Activated CD4-positive, alpha-beta T cell treated with anti-CD3 and anti-CD28 coated beads for 1 hour (primary cell): ENCODE measurements at places on chromosomes 6 and 20.

DNA sequence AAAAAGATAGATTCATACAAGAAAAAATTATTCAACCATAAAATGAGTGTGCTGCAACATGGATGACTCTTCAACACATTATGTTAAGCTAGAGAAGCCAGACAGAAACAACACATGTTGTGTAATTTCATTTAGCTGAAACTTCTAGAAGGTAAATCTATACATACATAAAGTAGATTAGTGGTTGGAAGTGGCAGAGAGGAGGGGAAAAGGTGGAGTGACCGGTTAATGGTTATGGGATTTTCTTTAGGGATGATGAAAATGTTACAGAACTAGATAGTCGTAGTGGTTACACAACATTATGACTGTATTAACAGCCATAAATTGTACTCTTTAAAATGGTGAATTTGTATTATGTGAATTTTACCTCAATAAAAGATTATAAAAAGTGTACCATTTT is 304.1 kb upstream of the SLC35B3 start:
- DNase-seq = no peak

GRCh38 chr20:24657878-24658620 is 188.6 kb downstream of the SYNDIG1 start:
- DNase-seq = no peak

DNA sequence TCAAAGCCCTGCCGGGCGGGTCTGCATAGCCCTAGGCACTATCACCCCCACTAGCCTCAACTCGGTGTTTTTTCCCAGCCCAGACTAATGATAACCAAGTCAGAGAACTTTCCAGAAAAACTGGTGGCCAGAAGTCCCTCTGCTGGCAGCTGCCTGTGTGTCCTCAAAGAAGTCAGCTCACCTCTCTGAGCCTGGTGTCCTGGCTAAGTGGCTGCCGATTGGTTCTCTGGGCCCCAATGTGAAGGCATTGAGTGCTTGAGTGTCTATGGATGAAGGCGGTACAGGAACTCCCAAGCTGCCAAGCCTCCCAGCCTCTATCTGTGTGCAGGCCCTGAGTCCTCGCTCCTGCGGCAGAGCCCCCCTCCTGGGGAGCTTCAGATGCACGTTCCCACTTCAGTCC is 355.6 kb downstream of the TAF4 start:
- DNase-seq = no peak

GRCh38 chr6:15317934-15318902 is 72.3 kb downstream of the JARID2 start:
- DNase-seq = no peak

DNA sequence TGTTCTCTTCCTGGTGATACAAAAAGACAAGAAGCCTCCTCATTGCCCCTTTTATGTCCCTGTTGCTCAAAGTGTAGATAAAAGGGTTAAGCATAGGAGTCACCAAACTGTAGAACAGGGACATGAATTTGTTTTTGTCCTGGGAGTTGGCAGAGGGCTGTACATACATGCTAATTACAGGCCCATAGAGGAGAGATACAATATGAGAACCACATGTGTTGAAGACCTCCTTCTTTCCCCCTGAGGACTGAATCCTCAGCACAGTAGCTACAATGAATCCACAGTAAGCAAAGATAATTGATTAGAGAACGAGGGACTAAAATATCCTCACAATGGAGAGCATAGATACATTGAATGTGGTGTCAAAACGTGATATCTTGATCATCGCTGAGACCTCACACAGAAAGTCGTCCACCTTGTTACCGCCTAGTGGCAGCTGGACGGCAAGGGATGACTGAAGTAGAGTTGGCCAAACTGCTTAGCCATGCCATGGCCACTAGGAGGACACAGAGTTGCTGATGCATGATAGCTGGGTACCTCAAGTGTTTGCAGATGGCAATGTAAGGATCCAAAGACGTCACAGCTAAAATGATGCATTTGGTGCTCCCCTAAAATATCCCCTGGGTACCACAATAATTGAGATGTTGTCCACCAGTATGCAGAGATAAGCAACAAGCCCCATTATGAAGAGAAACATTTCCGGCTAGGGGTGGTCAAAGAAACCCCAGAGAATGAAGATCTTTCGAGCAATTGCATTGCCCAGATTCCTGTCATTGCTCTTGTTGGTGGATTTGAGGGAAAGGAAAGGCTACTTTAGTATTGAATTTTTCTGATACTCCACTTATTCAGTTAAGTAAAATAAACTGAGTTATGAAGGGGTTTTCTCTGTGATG is 15.0 kb downstream of the OR2B3 start:
- DNase-seq = no peak

- no peak for DNase-seq
Observed at GRCh38 chr6:33705955-33706725, 5.4 kb downstream of the UQCC2 start.
